ENCODE measurements at places on chromosomes 16 and 17.

GRCh38 chr17:51015145-51015558 lies 105.5 kb downstream of the SPAG9 start:
- no peak for DNase-seq

GRCh38 chr16:8614435-8615029 lies 7.0 kb upstream of the METTL22 start:
- DNase-seq, result no peak

- no peak for DNase-seq
These were observed at the start of gene NEUROD2 for GRCh38 chr17:39607851-39608130. Gene NEUROD2 (minus strand): TSS chr17:39607920. CDS start chr17:39606599, 1,321 bp downstream.

DNA sequence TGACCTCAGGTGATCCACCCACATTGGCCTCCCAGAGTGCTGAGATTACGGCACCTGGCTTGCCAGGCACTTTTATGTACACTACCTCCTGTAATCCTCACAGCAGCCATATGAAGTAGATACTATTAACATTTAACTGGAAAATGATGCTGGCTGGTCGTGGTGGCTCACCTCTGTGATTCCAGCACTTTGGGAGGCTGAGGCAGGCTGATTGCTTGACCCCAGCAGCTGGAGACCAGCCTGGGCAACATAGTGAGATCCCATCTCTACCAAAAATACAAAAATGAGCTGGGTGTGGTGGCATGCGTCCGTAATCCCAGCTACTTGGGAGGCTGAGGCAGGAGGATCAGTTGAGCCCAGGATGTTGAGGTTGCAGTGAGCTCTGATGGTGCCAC lies 2.0 kb upstream of the MAPK3 start:
- DNase-seq, result no peak

DNA sequence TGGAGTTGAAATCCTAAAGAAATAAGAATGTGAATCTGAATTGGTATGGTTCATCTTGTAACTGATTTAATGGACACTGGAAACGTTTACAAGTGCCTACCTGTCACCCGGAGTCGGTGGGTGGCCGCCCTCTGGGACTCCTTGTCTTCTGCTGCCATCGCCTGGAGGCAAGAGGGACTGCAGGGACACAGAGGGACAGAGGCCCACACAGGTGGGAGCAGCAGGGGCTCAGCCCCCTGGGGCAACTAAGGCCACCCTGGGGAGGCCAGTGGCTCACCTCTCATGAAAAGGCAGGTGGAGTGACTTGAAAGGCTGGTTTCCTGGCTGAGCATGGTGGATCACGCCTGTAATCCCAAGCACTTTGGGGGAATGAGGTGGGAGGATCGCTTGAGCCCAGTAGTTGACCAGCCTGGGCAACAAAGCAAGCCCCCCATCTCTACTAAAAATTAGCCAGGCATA lies 23.2 kb downstream of the TMEM92 start:
- peak; percentile 35 for DNase-seq

DNA sequence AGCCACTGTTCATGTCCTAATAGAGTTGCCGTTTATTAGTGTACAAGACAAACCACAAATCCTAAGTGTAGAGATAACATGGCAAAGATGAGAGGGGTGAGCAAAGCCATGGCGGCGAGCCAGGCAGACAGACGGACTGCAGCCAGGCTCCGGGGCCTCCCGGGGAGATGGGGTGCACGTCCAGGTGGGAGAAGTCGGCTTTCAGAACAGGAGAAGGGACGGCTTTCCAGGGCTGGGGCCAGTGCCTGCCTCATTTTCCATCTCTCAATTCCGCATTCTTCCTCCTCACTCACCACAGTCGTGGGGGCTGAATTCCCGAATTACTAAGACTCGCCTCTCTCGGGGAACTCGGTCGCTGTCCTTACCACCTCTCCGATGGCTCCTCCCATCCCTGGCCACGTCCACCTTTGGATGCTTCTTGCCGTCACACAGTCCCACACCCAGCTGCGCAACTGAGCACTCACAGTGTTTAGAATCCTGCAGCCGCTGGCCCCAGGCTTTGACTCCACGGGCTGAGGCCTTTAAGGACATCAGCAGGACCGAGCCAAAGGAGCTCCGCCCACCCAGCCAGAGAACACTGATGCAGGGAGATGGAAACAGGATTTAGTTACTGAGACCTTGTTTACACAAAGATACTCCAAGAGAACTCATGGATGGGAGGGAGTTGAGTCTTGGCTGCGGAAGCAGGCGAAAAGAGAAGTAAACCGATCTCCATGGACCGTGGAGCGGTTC lies 59.7 kb downstream of the RNF112 start:
- peak; percentile 75 for DNase-seq

DNA sequence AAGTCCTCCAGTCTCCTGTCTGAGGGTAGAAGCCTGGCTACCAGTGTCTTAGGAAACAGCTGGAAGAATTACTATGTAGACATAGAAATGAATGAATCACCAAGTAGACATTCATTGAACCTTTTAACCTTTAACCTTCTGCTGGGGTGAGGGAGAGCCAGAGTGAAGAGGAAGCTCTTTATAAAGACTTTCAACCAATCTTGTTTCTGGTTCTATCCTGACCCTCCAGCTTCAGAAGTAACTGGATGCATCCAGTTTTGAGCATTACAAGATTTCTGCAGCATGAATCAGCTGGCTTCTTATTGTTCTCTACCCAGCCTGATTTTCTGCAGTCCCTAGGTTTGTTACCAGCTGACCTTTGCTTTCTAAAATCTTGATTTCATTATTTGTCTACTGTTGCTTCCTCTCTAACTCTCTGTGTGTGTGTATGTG lies 8.5 kb downstream of the TEKT1 start:
- DNase-seq, result no peak

GRCh38 chr17:56909742-56910508 lies 3.9 kb downstream of the TRIM25 start:
- no peak for DNase-seq

GRCh38 chr17:65364438-65364837 lies 197.0 kb downstream of the AXIN2 start:
- no peak for DNase-seq

DNA sequence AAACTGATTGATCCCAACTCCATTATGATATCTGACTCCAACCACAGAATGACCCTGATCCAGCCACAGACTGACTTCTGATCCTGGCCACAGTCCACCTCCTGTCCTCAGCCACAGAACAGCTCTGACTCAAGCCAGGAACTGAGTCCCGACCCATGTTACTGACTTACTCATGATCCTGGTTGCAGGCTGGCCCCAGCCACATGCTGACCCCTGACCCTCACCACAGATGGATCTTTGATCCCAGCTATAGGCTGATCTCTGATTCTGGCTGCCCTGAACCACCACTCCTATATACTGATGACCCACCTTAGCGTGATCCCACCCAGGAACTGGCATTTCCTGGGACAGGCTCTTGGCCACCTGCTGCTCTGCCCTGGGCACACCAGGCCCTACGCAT lies 32.2 kb upstream of the IL21R start:
- DNase-seq, result no peak

GRCh38 chr16:58128711-58129096 lies 477 bp downstream of the CFAP20 start:
- DNase-seq, result no peak

DNA sequence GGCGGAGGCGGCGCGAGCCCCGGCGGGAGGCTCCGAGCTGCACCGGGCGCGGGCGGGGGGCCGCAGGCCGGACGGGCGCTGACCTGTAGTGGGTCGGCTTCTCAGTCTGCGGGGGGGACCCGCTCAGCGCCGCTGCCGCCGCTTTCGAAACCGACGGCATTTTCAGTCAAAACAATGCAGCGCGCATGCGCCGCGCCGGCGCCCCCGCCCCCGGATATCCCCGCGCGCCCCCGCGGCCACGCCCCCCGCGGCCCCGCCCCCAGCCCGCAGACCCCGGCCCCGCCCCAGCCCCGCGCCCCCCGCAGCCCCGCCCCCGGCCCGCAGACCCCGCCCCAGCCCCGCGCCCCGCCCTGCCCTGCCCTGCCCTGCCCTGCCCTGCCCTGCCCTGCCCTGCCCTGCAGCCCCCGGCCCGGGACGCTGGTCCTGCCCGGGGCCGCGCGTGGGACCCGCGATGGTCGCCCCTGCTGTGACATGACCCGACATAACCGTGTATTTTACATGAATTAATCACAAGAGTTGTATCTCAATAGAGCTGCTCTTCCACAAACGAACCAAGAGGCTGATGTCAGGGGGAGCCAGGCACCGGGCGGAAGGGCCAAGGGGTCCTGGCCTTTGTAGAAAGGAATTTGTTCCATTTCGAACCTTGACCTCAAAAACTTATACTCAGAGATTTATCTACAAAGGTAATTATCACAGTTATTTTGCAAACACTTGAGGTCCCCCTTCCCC lies at the start of gene UNKL:
UNKL (minus strand) TSS at position 173 of the 729 bp plus-strand sequence; CDS start at position 160, 13 bp downstream.
- no peak for DNase-seq

GRCh38 chr17:73052923-73053322 lies 39.6 kb downstream of the SLC39A11 start:
- DNase-seq, result no peak

DNA sequence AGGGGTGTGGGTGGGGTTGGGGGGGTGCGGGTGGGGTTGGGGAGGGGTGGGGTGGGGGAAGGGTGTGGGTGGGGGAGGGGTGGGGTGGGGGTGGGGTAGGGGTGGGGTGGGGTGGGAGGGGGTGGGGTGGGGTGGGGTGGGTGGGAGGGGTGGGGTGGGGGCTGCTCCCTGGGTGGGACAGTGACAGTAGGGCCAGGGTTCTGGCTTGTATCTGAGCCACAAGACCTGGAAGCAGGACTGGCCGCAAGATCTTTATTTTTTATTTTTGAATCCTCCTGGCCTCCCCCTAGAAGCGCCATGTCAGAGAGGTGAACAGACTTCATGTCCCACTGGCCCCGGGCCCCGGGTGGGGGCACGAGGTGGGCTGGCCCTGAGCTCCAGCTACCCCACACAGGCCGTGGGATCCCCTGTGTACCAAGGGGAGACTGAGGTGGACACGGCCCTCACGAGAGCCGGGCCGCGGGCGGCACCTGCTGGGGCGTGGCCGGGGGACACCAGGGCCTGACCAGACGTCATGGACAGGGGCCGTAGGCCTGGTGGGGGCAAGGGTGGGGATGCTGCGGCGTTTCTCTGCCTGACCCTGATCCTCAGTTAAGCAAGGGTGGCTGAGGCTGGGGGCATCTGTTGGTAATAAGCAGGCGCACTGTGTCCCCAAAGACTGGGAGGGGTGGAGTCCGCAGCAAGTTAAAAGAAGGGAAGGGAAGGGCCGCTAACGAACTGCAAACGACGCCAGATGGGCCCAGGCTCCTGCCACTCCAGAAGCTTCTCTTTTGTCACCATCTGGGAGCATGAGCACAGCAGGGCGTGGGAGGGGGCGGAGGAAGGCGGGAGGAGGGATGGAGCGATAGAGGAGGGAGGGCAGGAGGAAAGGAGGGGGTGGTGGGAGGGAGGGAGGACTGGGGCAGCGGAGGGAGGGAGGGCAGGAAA lies 22.3 kb upstream of the PABPN1L start:
- no peak for DNase-seq

GRCh38 chr17:75342996-75343395 lies 53.8 kb upstream of the SLC25A19 start:
- no peak for DNase-seq

DNA sequence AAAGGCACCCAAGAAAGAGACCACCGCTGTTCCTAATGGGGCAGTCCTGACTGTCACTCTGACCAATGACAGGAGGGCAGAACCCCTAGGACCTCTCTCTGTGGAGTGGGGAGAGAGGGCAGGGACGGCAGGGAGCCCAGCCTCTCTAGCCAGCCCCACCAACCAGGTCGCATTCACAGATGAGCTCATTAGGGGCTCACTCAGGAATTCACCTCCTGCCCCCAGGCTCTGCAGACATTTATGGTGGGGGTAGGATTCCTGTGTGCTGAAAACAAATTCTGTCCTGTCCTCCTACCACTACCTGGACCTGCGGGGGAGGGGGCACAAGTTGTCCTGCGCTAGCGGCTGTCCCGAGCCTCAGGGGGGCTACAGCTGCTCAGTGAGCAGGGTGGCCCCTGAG lies 27.7 kb upstream of the GPRC5C start:
- DNase-seq, result no peak

DNA sequence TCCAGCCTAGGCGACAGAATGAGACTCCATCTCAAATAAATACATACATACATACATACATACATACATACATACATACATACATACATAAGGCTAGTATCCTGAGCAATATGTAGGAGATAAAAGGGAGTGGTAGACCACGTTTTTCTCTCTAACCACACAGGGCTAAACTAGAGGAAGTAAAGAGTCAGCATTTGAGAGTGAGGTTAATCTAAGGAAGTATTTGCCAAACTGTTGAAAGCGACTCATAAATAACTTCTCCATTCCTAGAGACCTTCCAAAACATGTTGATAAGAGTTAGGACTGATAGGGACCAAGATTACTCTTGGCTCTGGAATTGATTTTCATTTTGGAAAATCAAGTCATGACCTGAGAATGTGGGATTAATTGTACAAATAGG lies 68.9 kb downstream of the NEUROD2 start:
- DNase-seq, result no peak

DNA sequence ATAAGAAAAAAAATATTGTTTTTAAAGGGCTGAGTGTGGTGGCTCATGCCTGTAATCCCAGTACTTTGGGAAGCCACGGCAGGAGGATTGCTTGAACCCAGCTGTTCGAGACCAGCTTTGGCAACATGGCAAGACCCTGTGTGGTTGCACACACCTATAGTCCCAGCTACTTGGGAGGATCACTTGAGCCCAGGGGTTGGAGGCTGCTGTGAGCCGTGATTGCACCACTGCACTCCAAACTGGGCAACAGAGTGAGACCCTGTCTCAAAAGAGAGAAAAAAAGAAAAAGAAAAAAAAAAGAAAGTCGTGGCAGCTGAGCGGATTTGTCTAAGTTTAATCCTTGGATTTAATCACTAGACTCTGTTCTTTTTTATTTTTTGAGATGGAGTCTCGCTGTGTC lies 6.3 kb upstream of the FCSK start:
- DNase-seq, result no peak

GRCh38 chr16:5874899-5875298 lies 777.3 kb upstream of the EEF2KMT start:
- DNase-seq, result no peak

DNA sequence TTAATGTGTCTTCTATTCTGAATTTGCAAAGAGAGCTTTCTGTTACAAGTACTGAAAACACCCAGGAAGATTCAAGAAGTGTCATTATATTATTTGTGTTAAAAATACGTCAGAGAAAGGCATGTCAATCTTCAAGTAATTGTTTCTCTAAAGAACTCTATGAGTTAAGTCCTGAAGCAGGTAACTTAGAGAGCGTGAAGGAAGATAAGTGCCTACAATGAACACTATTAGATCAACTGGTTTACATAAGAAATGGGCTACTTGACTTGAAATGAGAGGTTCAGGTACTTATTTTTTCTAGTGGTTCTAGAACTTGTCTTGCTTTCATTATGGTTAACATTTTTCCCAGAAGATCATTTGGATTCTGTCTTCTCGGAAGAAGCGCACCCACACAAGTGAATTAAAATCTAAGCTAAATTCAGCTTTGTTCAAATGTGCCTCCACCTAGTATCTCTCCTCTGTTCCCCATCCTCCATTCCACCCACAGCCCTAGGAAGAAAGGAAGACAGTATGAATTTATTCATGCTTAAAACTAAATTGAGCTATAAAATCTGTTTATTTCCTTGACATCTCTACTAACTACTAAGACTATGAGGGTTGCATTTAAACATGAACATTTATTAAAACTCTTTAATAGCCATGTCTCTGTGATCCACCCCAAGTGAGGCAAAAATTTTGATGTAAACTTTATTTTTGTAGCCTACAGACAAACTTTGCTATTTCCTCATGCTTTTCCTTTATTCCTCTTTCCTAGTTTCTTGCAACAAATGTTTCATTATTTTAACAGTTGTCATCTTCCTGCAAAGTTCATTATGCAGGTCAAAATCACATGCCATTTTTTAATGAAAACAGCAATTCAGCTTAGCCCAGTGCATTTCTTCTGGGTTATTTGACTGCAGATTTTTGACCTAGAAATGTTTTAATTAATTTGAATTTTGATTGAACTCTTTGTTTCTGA lies 206.8 kb downstream of the KCNJ2 start:
- DNase-seq, result no peak

GRCh38 chr16:3020247-3020603 lies at the start of gene TNFRSF12A:
Gene TNFRSF12A (plus strand): TSS chr16:3020368. CDS start chr16:3020398, 30 bp downstream.
- DNase-seq, result no peak

Data from DMS79 (cell line).